ENCODE measurements at places on chromosomes 5 and 9. TPM values are rescaled to one million over a fixed set of nuclear protein-coding genes. Genes with fewer than 3 reads are reported as not detected.

- DNase-seq = no peak
These were observed 115.3 kb upstream of the IRX2 start for GRCh38 chr5:2866662-2867372.

GRCh38 chr5:76371960-76372322, 31.1 kb upstream of the IQGAP2 start:
- no peak for DNase-seq

- DNase-seq = peak; percentile 7
These were observed 27.3 kb downstream of the SLC31A2 start for GRCh38 chr9:113178087-113178486.

DNA sequence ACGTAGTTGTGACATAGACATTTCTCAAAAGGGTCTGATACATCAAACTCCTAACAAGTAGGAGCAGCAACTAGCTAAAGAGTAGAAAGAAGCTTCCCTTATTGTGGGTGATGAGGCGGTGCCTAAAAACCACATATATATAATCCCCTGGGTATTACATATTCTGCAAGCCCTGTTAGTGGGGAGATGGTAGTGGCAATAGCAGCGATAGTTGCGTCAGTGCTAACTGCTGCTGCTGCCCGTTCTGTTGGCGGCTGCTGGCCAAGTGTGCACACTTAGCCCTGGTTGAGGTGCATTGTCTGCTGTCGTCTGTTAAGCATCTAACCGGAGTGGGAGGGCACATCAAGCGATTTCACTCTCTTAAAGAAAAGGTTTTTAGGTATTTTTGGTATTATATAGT, 35.8 kb downstream of the VLDLR start:
- DNase-seq = no peak

- no peak for DNase-seq
These were observed 176.5 kb downstream of the HSPA4 start for GRCh38 chr5:133228316-133228715.

DNA sequence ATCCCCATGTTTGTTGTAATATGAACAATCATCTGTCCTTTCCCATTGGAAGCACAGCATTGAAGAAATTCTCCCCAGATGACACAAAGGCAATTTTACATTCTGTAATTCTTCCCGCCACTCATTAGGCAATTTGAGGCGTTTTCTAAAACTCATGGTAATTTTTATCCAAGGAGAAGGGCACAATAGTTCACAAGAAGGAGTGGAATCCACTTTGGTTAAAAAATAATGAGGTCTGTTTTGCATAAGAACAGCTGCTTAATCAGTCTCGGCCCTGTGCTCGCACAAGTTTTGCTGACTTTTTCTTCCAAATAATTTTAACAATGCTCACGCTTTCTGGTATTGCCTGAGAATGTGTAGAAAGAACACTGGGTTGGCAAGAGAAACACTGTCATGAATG, 94.0 kb downstream of the CAVIN4 start:
- no peak for DNase-seq

DNA sequence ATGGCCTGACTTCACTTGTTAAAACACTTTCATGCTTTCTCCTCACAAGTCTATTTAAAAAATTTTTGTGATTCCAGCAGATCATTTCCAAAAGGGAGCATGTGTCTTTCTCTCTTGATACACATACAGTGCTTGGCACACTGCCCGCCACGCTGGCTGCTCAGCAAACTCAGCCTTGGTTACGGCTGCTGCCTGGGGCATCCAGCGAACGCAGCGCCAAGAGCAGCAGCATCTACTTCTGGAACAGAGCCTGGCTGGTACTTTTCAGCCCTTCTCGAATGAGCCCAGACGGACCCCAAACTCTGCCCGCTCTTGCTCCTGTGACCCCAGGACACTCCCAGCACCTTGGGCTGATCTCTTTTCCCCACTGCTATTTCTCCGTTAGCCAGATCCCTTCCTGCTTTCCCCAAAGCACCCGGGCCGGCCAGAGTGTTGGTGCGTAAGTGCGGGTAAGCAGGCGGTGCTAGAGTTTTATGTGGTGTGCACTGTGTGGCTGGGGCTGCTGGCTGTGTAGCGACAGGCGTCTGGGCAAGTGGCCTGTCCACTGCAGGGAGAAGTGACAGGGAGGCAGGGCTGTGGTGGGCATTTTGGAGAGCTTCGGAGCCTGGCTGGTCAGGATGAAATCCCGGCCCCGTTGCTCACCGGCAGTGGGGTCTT, 73.2 kb downstream of the SH3PXD2B start:
- peak; percentile 46 for DNase-seq

DNA sequence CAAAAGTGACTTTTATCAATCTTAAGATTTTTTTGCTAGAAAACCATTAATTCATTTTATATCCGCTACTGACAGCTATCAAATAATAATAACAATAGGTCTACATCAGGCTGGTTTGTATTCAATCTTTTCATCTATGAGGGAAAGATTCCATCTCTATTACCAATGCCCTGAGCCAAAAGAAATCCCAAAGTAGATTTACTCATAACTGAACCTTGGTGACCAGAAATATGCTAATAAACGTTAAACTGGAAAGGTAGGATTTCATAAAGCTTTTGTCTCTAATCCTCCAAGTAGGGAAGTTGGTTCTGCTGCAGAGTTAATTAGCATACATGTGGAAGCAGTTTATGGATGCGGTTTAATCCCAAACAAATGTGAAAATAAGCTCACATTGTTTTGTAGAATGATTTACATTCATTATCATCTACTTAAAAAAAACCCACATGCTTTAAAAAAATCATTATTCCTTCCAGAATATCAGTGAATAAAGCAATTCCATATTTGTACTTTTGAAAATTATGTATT, 715.5 kb downstream of the CETN3 start:
- no peak for DNase-seq

- DNase-seq = no peak
These were observed 34.9 kb downstream of the SLC28A3 start for GRCh38 chr9:84305497-84306131.

DNA sequence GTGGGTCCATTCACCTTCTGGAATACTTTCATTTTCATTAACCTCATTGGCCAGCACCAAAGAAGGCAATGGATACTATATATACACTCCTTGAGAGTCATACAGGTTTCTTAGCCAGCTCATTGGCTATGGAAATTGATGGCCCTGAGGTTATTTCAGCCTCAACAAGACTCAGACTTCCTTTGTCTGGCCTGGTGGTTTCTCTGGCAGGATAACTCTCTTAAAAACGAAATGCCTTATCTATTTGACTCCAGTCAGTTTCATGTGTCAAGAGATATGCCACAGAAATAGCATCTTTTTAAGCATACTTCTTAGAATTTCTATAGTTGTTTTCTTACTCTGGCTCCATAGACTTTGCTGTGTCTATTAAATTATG, 28.9 kb downstream of the CDH9 start:
- no peak for DNase-seq

GRCh38 chr5:143062379-143062778, 292.2 kb downstream of the ARHGAP26 start:
- no peak for DNase-seq

- peak; percentile 45 for DNase-seq
These were observed at the start of gene ENTREP1 for GRCh38 chr9:69324549-69325401. TSS of gene ENTREP1 (plus strand) at chr9:69325215. CDS start at chr9:69325310, 95 bp downstream.

DNA sequence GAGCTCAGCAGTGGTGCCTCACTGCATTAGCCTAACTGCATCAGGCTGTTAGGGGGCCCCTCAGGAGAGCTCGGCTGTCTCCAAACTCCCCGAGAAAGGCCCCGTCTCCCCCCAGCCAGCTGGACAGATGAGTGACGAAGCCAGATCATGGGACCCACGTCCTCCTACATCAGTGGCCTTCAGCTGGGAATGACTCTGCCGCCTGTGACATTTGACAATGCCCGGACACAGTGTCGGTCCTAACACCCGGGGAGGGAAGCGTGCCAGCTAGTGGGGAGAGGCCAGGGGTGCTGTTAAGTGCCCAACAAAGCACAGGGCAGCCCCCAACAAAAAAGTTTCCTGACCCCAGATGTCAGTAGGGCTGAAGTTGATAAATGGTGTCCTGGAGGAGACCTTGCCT, 375.2 kb upstream of the IRX2 start:
- DNase-seq = no peak

DNA sequence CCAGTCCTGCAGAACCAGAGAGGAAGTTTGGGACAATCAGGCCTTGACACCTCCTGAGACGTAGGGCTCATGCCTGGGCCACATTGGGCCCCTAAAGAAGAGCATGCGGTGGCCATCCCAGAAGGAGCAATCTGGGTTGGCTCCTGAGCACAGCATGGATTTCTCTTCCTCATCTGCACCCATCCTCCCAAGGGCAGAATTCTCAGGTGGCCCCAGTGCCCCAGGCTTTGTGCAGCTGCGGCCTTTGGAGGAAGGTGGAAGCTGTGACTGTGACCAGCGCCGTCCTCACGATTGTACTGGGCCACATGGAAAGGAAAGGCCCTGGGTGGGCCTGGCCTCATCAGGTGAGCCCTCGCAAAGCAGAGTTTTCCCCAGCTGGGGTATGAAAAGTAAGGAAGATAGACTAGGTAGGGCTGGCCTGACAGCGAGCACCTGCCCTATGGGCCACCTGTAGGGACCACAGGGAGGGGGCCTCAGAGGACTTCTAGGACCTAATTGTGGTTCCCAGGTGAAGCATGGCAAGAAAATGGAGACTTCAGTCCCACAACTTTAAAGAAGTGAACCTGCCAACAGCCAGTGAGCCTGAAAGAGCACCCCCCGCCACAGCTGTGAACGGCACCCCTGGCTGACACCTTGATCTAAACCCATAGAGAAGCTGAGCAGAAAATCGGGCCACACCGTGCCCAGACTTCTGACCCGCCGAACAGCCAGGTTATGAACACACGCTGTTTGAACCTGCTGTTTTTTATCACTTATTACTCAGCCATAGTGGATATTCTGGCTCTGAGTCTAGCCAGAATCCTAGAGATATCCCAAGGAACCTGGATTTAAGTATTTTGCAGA, 164.1 kb downstream of the IRX2 start:
- DNase-seq = no peak

DNA sequence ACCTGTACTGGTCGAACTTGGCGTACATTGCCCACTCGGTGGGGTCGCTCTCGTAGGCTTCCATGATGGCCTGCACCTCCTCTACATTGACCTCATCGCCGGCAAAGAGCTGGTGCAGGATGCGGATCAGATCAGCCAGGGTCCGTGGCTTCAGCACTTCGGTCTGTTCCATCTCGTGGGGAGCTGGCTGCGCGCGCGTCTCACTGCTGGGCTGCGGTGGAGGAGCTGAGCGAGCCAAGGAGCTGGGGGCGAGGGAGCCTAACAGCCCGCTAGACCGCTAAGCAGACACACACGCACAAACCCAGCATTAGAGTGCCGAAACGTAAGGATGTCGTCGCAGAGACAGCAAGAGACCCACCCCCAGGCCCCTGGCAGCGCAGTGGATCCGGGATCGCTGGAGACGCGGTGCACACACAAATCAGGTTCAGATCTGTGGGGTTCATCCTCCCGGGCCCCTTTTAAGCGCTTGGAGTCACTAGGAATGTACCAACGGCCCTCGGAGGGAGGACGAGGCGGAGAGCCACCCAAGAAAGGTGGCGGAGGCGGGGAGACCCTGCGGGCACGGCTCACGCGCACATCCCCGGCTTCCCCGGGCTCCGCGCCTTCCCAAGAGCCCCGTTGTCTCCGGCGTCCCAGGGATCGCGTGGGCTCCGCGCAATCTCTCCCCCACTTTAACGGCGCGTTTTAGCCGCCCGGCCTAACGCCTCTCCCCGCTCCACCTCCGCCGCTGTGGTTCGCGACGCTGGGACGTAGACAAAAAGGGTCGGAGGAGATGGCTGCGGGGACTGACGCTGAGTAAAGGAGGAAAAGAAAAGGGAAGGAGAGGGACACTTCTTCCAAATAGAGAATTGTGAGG, at the start of gene CDO1:
Gene CDO1, minus strand, starts transcription at position 434 of the 856 bp plus-strand sequence. Its CDS starts 262 bp downstream, at position 172.
- DNase-seq = peak; percentile 57

- no peak for DNase-seq
These were observed 216.2 kb downstream of the FANCC start for GRCh38 chr9:95101326-95101725.

DNA sequence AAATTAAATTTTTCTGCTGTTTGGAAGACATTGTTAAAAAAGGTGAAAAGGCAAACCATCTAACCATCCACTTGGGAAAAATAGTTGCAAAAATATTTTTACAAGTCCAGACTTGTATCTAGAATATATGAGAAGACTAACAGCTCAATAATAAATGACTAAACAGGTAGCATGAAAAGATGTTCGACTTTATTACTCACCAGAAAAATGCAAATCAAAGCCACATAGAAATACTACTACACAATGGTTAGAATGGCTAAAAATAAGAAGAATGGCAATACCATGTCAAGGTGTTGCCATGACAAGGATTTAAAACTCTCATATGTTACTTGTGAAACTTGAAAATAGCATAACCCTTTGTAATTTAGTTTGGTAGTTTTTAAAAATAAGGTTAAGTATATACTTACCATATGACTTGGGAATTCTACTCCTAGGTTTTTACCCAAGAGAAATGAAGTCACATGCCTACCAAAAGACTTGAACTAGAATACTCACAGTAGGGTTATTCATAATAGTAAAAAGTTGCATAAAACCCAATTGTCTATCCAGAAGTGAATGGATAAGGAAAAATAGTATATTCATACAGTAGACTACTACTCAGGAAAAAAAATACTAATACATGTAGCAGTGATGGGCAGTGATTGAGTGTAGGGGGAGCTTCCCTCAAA, 93.8 kb downstream of the VPS13A start:
- DNase-seq = no peak

- DNase-seq = peak; percentile 98
These were observed 1.2 kb downstream of the FGF18 start for GRCh38 chr5:171420431-171421241.

DNA sequence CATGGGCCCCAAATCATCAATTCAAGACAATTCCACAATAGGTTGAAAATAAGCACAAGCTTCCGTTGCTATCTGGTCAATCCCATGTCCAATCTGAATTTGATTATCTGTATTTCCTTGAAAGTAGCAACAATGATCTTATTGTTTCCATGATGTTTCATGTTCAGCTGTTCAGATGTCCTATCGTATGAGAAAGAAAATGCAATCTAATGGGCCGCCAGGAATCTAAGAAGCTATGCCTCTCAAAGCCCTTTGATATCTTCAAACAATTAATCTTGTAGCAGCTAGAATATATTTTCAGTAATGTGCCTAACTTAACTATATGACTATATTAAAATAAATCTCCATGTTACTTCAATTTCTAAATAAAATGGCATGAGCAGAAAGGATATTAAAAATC, 32.1 kb upstream of the ALDOB start:
- DNase-seq = no peak

DNA sequence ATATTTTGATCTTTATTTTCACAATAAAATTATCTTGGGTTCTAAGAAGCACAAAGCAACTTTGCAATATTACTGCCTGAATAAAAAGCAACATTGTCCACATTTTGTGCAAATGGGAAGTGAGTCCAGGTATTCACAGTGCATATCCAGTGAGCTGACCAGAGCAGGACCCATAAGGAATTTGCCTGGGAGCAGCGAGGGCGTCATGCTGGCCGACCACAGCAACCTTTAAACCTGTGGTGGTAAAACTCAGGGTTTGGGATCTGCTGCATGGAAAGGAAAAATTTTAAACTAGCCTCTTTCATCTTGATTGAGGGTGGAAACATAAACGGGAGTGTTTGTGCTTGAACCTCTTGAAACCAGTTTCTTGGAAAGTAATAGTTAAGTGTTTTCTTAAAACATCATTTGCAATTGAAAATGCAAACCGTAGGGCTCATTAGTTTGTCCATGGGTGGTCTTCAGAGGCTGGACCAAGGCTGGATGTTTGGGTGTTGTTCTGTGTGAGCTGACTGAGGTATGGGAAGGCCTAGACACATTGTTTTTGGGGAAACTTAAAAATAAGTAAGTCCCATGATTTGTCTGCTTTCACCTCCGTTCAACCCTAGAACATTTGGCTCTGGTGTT, 85.0 kb upstream of the ANKH start:
- no peak for DNase-seq

GRCh38 chr5:64530076-64530475, 24.3 kb downstream of the RGS7BP start:
- DNase-seq = no peak

The GARNL3 gene
- total RNA-seq = 0.57 TPM

The GPR107 gene
- total RNA-seq = 10.9 TPM

The OTP gene
- total RNA-seq = not detected

The PCDHB14 gene
- 3.8 TPM for total RNA-seq
